ENCODE measurements at places on chromosomes 16 and 17.

DNA sequence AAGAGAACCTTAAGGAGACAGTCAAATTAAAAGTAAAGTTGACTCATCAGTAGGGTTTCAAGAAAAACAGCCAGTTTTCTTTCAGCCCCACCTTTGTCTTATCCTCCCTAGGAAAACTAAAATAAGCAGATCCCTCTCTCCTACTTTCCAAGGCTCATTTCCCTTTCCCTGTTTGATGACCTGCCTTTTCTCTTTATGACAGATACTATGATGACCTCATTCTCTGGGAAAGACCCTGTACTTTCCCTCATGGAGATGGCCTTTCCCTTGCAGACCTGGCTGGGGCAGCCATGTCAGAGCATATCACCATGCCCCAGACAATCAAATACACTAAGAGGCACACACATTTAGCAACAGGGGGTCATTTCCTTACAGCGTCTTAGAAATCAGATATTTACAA, 53.6 kb downstream of the GPR139 start:
- H3K4me3 ChIP-seq, result no peak overlapping the region
- H3K36me3 ChIP-seq, result no peaks in the 10 kb centered on the region
- DNase-seq, result no peak
- H3K27me3 ChIP-seq, result peaks cover 3% of the 10 kb centered on the region

GRCh38 chr17:307295-307691, 45.3 kb downstream of the RPH3AL start:
- H3K27ac ChIP-seq, result no peak overlapping the region
- no peak for DNase-seq
- H3K4me1 ChIP-seq, result no peaks in the 10 kb centered on the region

DNA sequence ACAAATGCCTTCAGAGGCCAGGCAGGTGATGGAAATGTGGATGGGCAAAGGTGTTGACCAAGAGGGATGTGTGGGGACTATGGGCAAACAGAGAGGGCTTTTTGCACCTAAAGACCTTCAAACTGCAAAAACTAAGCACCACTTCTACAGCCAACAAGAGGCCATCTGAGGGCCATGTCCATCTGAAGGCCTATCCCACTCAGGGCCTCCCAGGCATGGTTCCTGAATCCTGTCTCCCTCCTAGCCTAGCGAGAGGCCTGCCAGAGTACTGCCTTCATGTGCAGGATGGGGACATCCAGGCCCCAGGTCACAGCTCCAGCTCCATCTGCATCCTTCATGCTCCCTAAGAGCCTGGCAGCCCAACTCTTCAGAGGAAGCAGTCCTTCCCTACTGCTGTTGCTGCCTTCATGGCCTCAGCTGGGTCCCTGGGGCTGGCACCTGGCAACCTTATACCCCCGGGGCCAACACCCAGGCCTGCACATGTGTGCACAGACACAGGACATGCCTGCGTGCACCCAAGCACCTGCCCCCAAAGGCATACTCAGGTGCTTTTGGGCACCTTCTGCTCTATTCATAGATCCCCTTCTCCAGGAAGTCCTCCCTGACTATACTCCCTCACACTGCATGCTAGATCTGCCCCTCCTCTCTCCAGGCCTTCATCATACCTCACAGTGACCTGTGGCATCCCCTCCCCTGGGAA, 95.2 kb downstream of the C16orf78 start:
- no peaks in the 10 kb centered on the region for H3K27me3 ChIP-seq
- DNase-seq, result no peak
- peaks cover 9% of the 10 kb centered on the region for H3K4me1 ChIP-seq
- H3K4me3 ChIP-seq, result no peak overlapping the region
- no peak overlapping the region for H3K27ac ChIP-seq
- H3K36me3 ChIP-seq, result no peaks in the 10 kb centered on the region

- no peak overlapping the region for H3K27ac ChIP-seq
- H3K4me1 ChIP-seq, result peaks cover 41% of the 10 kb centered on the region
Observed at GRCh38 chr17:42456223-42457106, 2.2 kb upstream of the ATP6V0A1 start.

DNA sequence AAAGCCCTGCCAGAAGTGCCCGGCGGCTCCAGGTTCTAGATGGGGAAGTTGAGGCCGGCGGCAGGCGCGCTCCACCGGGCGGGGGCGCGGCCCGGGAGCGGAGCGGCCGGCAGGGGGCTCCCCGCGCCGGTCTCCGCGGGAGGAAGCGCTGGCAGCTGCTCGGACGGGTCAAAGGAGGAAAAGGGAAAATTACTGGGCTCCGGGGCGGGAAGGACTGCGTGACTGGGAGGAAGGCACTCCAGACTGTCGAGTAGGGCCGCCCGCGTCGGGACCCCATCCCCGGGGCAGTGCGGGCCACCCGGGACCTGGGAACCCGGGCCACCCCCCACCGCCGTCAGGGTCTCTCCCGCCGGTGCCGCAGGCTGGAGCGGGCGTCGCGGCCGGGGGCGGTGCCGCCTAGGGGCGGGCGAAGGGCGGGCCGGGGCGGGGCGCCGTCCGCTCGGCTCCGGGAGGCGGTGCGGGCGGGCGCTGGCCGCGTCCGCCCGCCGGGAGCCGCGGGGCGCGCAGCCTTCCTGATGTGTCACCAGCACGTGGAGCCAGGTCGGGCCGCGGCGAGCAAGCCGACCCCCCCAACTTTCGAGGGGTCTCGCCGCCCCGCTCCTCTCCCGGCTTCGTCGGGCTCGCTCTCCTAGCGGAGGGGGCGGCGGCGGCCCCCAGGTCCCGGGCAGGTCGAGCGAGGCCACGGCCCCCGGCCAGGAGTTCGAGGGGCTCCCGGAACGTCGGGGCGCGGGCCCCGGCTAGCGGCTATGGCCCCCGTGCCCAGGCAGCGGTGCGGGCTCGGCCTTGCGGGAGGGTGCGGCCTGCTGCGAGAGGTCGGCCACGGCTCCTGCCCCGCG, 167.5 kb downstream of the RAB11FIP4 start:
- H3K36me3 ChIP-seq, result no peaks in the 10 kb centered on the region
- peaks cover 14% of the 10 kb centered on the region for H3K4me1 ChIP-seq
- no peaks in the 10 kb centered on the region for H3K27me3 ChIP-seq
- H3K4me3 ChIP-seq, result peak overlapping the region; percentile 79
- peak; percentile 53 for DNase-seq

GRCh38 chr17:73723317-73723716, 79.1 kb upstream of the SDK2 start:
- no peak for DNase-seq
- no peak overlapping the region for H3K4me3 ChIP-seq
- no peaks in the 10 kb centered on the region for H3K36me3 ChIP-seq
